Inflammatory macrophage (primary cell): ENCODE measurements at places on chromosomes 2 and 18.

- DNase-seq = no peak
These were observed 198.9 kb upstream of the NABP1 start for GRCh38 chr2:191478799-191479679.

- no peak for DNase-seq
These were observed 155.3 kb downstream of the RTP5 start for GRCh38 chr2:242024751-242025355.

- DNase-seq = no peak
These were observed 203.4 kb upstream of the TRIB2 start for GRCh38 chr2:12513339-12513738.

GRCh38 chr2:200609028-200609614, 23.3 kb downstream of the AOX1 start:
- DNase-seq = no peak

DNA sequence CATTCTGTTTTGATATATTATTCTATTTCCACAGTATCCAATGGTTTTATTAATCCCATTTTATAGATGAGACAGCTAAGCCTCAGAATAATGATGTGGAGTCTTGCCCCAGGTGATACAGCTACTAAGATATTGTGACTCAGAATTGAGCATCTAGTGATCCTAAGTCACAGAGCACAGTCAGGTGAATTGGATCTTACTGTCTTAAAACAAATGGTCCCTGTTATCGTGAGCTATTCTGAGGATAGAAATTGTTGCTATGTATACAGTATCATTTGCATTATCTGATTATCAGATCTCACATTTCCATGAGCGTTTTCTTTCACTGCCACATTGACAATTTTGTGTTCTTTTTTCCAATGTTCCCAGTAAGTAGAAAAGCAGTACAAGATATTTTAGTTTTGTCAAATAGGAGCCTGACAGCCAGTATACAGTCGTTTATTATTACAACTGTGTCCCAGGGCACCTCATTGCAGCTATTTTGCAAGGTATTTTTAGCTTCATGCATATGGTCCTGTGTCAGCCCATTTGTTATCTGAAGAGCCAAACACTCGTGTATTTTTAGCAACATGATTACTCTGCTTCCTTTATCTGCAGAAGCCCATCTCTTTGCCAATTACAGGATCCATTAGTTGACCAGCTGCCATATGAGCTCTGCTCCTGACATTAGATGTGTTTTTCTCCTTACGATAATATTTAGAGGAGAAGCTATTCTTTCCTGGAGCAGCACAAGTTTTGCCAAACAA, 25.1 kb upstream of the SGPP2 start:
- DNase-seq = no peak

GRCh38 chr2:6074089-6074643, 382.0 kb downstream of the SOX11 start:
- no peak for DNase-seq
